ENCODE measurements at places on chromosomes 7 and 10.

DNA sequence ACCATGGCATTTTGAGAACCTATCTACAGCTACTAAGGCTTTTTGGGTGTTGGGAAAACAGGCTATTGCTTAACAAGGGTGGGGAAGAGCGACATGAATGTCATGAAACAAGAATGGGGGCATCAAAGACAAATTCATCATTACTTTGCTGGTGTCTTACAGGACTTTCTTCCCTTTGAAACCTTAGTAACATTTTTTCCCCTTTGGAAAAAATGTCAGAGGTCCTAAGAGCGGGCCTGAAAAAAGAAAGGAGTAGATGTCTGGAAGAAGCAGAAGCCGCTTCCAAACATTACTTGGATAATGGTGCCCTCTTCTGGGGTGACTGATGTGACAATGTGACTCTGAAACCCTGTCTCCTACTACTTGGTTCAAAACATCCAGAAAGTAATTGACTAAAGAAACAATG lies 3.8 kb upstream of the DDX50 start:
- no peak for DNase-seq

DNA sequence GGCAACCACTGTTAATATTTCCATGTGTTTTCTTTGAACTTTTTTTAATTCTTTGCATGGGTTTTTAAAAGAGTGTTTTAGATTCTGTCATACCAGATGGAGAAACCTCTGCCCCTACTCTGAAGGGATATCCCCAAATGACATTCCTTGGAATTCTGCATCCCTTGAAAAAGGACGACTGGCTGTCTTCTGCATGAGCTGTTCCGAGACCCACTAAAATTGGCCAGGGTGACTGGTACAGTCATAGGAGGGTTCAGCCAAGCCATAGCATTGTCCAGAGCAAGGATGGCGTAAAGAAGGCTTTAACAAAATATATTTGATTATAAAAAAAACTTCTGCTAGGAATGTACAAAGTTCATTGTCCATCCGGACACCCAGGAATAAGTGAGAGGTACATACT lies 952.9 kb downstream of the NRG3 start:
- no peak for DNase-seq

DNA sequence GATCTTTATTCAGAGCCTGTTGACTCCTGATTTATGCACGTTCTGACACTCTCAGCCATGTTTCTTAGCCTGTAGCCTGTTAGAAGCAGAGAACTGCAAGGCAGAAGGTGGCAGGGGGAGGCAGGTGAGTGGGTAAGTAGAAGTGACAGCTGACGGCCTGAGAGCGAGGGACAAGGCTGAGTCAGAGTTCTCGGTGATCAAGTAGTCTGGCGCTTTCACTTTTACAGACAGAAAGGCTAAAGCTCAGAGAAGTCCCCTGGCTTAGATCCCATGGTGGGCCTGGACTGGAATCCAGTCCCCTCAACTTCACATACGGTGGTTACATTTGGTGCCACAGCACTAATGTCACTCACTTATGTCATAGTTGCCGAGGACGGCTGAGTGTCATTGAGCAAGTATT lies 139.0 kb downstream of the TACC2 start:
- DNase-seq = no peak

DNA sequence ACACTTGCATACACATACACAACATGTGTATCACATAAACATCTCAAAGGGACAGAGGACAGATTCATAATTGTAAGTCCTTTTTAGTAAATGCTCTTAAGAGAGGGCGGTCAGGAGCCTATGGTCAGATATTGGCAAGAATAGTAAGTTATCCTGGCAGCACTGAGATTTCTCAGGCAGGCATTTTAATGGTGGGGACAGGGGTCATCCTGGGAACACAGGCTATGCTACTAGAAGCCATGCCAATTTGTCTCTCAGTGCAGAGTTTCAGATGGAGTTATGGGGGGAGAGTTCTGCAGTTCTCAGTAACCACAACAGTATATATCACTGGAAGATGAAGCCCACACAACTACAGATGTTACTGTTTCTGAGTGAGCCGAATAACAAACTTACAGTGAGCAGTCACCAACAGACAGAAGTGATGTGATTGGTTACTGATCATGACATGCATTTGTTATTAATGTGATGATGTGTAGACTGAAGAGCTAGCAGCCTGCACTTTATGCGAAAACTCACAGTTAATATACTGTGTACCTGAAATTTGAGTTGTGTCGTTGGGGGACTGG lies 16.4 kb downstream of the ZNF487 start:
- DNase-seq = no peak

DNA sequence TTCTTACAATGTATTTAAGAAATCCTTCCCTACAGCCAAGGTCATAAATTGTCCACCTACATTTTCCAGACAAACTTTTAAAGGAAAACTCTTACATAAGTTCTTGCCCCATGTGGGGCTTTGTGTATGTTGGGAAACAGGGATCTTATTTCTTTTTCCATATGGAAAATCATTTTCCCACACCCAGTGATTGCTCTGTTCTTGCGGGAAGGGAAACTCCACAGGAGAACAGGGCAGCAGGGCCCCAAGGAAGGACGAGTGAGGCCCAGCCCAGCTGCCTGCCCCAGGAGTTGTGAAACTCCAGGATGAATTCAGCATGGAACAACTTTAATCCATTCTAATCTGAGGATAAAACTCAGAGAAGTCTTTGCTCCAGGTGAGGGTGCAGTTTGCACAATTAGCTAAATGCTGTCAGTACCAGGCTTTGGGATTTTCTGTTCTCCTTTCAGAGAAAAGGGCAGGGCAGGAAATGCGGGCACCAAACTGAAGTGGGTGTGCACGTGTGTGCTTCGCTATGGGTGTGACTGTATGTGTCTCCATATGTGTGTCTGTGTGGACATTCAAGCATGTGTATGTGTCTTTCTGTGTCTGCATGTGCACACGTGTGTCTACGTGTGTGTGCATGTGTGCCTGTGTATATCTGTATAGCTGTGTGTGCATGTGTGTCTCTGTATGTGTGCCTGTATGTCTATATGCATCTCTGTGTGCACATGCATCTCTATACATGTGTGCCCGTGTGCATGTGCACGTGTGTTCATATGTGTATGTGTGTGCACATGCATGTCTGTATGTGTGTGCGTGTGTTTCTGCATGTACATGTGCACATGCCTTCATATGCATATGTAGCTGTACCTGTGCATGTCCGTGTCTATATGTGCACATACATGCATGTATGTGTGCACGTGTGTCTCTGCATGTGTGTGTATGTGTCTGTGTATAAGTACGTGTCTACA lies 102.0 kb upstream of the FAM20C start:
- no peak for DNase-seq

GRCh38 chr7:74502216-74502891 lies 48.6 kb downstream of the GTF2IRD1 start:
- no peak for DNase-seq

GRCh38 chr7:46838463-46838862 lies 743.4 kb downstream of the TNS3 start:
- no peak for DNase-seq

DNA sequence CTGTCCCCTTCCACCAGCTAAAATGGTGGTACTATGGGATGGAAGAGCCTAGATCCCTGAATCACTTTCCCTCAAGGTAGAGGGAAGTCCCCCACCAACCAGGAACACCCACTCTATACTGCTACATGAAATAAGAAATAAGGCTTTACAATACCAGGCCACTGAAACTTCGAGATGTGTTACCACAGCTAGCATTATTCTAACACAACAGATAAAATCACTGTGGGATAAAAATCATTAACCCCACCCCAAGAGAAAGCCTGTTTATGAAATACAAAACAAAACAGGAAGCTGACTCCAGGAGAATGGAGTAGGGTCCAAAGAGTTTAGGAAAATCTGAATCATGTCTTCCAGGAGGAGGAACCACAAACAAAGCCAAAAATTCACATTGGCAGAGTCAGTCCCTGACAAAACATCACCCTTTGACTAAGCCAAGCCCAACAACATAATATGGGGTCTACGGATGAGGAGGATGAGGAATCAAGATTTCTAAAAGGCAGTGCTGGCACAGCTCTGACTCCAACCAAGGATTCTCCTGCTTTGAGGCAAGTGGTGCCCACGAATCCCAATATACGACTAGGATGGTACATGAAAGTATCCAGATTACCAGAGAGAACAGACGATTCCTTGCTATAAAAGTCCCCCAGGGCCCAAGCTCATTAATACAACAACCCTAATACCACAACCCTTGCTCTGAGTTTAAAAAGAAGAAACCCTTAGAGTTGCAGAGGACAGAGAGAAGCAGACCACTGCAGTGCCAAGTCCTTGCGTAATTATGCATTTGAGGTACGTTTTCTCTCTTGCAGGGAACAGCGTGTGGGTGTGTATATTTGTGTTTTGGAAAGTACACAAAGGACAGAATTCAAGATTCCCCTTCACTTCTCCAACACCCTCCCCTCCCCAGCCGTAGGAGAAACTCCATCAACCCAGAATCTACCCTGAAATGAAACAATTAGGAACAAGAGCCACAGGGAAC lies 23.7 kb downstream of the XPNPEP1 start:
- no peak for DNase-seq

Data from stimulated activated CD4-positive, alpha-beta T cell treated with anti-CD3 and anti-CD28 coated beads, Interleukin-1b, Interleukin-23, amount 100 ng/mL, for 1 hour (primary cell).